ENCODE measurements at places on chromosomes 16 and 17.

DNA sequence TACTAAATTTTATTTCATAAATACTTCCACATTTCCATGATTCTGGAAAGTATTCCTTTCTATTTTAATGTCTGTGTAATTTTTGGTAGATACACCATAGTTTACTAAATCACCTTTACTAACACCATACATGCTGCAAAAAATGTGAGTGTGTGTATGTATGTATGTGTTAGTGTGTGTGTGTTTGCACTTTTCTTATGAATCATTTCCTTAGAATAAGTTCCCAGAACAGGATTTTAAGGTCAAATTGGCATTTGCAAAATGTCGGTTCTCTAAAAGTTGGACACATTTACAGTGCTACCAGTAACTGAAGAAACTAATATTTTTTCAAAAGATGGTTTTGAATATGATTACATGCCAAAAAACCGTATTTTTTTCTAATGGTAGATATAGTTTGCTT lies 137.1 kb downstream of the CYB561 start:
- no peak for DNase-seq

DNA sequence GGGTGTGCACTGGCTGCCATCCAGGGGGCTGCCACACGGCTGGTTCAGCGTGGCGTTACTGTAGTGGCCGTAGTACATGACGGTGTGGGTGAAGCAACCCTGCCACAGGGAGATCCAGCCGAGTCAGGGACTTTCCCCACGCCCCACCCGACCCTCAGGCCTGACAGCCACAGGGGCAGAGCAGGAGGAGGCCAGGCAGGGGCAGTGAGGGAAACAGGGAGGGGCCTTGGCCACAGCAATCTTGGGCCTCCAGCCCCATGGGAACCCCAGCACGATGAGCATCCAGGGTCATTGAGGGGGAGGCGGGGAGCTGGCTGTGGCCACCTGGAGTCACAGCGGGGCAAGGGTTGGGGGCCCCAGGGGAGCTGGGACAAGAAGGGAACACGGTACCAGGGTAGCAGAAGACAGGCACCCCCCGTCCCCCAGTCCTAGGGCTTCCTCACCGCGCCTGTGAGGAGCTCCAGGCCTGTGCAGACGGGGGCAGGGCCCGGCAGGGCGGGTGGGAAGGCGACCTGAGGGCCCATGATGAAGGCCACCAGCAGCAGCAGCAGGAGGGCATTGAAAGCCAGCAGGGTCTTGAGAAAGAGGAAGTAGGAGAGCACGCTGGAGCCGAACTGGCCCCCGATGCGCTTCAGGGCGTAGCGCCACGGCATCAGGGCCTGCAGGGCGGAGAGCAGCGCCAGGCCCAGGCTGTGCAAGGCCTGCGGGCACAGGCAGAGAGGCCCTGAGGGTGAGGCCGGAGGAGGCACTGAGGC lies 4.3 kb downstream of the TMC6 start:
- DNase-seq = no peak

- no peak for DNase-seq
Measured at GRCh38 chr16:29790949-29791844, 646 bp downstream of the KIF22 start.

- no peak for DNase-seq
Measured at GRCh38 chr17:82794781-82795482, 43.1 kb downstream of the TBCD start.

DNA sequence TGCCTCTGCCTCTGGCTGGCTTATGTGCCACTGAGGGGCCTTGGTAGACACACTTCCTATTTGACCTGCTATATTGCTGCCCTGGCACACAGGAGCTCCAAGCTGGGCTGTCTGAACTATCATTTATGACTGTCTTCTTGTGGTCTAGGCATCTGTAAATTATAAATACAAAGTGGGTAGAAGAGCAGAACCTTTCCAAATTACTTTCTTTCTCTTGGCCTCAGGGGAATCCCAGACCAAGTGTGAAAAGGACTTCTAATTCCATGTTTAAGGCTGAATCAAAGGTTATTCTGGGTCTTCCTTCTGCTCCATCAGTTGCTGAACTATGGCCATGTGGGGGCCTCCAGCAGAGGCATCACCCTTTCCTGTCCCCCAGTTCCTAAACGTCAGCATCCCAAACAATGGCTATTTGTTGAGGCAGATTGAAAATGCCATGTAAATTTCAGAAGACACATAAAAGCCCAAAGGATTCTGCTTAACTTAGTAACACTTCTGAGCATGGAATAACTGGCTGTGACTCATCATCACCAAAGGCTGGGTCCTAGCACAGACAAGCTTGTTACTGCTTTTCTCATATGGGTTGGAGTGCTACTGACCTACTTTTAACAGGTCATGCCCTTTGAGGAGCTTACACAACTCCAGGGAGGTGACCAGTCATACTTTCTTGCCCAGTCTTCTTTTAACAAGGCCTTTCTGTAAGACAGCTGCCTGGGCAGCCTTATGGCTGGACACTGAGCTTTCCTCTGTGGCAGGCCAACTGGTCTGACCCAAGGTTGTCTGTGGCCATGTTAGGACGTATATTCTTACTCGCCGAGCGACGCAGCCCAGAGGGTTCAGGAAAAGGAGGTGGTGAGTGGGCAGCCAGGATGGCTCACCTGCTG lies 154.8 kb downstream of the VPS53 start:
- DNase-seq = no peak

DNA sequence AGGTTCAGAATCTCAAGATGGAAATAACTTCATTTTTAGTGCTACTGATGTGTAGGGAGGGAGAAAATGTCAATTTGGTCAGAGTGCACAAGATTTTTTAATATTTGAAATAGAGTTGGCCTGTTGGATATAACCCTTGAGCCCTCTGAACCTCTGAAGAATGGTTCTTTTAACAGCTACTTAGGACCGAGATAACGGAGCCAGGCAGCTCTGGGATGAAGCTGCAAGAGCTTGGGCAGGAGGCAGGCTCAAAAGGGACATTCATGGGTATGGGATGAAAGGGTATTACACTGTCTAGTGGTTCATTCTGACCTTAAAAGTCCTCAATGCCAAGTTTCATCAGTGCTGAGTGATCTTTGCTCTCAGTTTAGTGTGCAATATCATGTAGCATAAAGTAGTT lies 111.4 kb upstream of the CPHXL start:
- DNase-seq = no peak

- DNase-seq = no peak
Measured at GRCh38 chr17:64984851-64985521, 65.7 kb upstream of the LRRC37A3 start.

DNA sequence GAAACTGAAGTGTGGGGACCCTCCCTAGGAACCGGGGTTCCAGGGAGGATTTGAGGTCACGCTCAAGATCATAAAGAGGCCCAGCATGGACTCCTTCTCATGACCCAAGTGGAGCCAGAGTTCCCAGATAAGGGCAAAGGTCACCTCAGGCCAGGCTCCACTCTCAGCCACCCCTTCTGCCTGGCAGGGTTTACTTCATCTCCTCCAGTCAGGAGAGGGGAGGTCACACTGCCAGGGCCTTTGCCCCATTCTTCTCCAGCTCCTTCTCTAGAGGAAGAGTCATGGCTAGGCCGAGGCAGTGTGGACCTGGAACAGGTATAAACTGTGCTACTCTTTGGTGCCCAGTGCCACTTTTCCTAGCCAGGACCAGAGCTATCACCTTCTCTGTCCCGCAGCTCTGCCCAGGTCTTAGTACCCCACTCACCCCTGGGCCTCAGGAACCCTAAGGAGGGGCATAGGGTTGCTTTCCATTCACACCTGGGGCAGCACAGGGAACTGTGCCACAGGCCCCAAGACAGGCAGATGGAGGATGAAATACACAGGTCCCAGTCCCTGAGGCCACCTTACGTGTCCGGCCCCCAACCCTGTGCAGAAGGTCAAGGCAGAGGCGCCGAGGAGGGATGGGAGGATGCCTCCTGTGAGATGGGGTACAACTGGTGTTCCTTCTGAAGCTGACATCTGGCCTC lies 879 bp upstream of the ACSF2 start:
- no peak for DNase-seq

DNA sequence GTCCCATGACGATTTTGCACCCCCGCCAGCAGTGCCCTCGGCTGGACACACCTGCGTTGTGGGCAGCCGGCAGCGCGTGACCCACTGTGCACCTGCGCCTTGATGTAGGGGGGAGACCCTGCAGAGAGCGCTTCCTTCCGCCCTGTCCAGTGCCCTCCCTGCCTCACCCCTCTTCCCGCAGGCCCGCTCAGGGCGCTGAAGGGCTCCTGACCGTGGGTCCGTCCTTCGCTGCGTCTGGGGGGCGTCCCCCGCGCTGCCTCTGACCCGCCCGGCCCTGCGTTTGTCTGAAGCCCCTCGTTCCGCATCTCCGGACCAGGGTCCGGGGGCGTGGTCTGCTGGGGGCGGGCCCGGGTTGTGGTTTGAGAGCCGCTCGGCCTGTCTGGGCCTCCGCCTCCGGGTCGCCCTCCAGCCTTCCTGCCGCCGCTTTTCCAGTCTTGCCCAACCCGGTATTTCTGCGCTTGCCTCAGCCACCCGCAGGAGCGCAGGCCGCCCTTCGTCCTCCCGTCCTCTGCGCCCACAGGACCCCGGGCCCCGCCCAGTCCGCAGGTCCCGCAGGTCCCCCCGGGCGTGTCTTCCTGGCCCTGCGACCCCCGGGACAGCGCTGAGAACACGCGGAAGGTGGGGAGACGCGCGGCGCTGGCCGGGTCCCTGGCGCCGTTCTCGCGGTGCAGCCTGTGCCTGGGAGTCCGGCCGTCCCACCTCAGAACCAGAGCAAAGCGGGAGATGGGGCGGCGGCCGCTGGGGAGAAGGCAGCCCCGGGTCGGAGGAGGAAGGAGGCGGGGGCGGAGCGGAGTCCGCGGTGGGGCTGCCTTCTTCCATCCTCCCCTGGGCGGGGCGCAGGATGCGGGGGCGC lies 4.0 kb upstream of the IL17C start:
- DNase-seq = no peak

GRCh38 chr17:83103200-83103942 lies 24.0 kb downstream of the METRNL start:
- DNase-seq = no peak

DNA sequence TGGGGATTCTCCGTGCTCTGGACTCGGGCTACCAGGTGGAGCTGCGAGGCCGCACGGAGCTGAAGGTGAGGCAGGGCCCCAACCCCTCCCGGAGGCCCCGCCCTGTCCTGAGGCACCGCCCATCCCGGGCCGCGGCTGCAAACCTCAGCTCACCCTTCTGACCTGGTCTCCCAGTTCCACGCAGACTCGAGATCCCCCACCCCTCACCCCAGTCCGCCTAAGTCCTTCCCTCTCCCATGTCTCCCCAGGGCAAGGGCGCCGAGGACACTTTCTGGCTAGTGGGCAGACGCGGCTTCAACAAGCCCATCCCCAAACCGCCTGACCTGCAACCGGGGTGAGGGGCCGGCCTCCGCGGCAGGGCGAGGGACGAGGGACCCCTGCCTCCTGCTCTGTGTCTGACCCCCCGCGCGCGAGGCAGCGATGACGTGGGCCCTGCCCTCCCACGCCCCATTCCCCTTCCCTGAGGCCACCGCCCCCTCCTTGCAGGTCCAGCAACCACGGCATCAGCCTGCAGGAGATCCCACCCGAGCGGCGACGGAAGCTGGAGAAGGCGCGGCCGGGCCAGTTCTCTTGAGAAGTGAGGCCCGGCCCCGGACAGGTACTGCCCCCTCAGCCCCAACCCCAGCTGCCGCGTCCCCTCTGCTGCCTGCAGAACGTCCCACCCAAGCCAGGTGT lies 13.7 kb downstream of the GUCY2D start:
- no peak for DNase-seq

GRCh38 chr17:55068862-55069811 lies 100.6 kb downstream of the STXBP4 start:
- DNase-seq = no peak

- no peak for DNase-seq
Measured at GRCh38 chr16:54051821-54052220, 234.8 kb downstream of the IRX3 start.

DNA sequence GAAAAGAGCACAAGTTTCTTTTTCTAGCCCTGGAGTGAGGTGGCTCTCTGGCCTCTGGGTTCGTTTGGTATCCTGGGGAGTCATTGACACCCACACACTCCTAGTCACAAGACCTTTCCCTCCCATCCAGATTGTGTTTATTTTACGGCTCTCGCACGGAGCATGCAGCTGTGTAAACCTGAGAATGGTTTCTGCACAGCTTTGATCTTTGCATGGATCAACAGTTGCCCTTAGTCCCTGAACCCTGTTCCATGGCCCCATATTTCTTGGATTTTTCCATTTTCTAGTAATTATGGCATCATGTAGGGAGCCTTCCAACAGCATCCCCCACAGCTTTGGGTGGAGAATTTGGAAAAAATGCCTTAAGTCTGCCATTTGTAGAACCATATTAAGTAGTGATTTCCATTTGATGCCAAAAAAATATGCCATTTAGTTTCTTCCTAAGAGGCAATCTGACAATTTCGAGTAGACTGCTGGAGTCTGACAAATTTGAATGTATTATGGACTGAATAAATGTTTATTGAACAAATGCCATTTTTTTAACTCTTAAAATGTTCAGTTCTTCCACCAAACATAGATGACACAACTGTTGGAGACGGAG lies 197.7 kb downstream of the WWOX start:
- no peak for DNase-seq

DNA sequence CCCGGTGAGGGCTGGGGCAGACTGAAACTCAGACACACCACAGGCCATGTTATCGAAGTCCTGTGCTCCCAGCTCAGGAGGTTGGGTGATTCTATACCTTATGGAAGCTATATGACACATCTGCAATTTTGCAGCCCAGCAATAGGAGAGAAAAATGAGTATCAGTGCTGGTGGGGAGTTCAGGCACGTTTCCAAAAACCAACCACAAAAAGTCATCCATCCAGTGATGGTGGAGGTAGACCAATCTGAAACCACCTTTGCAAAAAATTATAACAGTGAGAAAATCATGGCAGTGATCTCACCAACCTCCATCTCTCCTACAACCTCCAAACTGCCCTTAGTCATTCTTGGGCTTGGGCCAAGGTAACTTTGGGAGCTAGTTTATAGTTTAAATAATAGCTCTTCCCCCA lies 327.9 kb downstream of the SLC39A11 start:
- DNase-seq = no peak

DNA sequence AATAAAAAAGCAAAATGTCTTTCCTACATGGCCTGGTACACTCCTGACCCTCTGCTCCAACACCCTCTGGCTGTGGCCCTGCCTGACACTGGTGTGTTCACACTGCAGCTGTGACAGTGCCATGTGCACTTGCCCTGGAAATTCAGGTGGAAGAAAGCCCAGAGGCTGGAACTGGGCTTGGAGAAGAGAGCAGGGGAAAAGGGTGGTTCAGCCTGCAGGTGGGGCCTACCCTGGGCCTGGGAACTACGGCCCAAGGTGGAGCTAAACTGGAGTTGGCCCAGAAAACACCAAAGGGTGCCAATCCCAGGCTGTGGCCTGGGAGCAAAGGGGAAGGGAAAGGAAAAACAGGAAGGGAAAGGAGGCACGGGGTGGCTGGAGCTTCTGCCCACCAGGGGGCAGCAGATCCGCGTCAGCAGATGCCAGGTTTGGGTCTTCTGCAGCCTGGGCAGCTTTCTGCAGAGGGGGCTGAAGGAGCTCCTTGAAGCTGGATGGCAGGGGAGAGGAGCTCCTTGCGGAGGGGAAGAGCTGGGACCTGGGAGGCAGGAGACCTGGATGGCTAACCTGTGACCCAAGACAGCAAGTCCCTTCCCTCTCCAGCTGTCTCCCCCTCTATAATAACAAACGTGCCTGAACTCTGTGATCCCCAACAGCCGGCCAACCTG lies 15.4 kb upstream of the CTCF start:
- peak; percentile 52 for DNase-seq
